ENCODE measurements at places on chromosomes 16 and 17. TPM values are rescaled to one million over a fixed set of nuclear protein-coding genes. Genes with fewer than 3 reads are reported as not detected.

SMURF2 gene
- 15.7 TPM for total RNA-seq

NLGN2 gene
- total RNA-seq, result 7.8 TPM

KRTAP9-4 gene
- not detected for total RNA-seq

MYLK3 gene
- 10.7 TPM for total RNA-seq

MYH11 gene
- 0.78 TPM for total RNA-seq

DNA sequence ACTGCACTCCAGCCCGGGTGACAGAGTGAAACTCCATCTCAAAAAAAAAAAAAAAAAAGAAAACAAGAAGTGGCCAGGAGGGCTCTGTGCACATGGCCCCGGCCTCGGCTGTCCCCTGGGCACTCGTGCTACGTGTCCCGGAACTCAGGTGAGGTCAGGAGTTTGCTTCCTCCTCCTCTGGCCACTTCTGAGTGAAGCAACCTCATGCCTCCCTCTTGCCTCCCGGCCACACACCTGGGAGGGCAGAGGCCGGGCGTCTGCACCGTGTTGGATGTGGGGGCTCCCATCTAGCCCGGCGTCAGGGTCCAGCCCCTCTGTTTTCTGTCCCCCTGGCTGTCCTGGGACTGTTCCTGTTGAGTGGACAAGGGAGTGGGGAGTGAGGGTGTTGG lies 22.2 kb downstream of the ASPSCR1 start:
- H3K27me3 ChIP-seq, result no peaks in the 10 kb centered on the region
- no peak overlapping the region for H3K4me3 ChIP-seq
- peaks cover 6% of the 10 kb centered on the region for H3K36me3 ChIP-seq
- H3K27ac ChIP-seq, result no peak overlapping the region
- DNase-seq, result no peak

- peak; percentile 83 for DNase-seq
- H3K27ac ChIP-seq, result peak overlapping the region; percentile 77
- H3K4me1 ChIP-seq, result peaks cover 5% of the 10 kb centered on the region
- no peaks in the 10 kb centered on the region for H3K36me3 ChIP-seq
- no peaks in the 10 kb centered on the region for H3K27me3 ChIP-seq
Observed at GRCh38 chr17:30104575-30105339, 11.9 kb upstream of the NSRP1 start.

- no peaks in the 10 kb centered on the region for H3K36me3 ChIP-seq
- no peaks in the 10 kb centered on the region for H3K4me1 ChIP-seq
- no peak overlapping the region for H3K27ac ChIP-seq
- H3K27me3 ChIP-seq, result peaks cover 22% of the 10 kb centered on the region
Observed at GRCh38 chr17:43576563-43577229, 30.6 kb upstream of the ETV4 start.

- peaks cover 63% of the 10 kb centered on the region for H3K4me1 ChIP-seq
- H3K36me3 ChIP-seq, result peaks cover 10% of the 10 kb centered on the region
- H3K4me3 ChIP-seq, result no peak overlapping the region
- H3K27me3 ChIP-seq, result no peaks in the 10 kb centered on the region
- no peak for DNase-seq
- H3K27ac ChIP-seq, result no peak overlapping the region
Observed at GRCh38 chr16:85515319-85515745, 97.8 kb upstream of the GSE1 start.
